ENCODE measurements at places on chromosomes 7 and 10. TPM values are rescaled to one million over a fixed set of nuclear protein-coding genes. Genes with fewer than 3 reads are reported as not detected.

Gene OR6V1
- not detected for total RNA-seq

Gene ADAM8
- total RNA-seq, result 6.3 TPM

Gene FGFBP3
- 1.2 TPM for total RNA-seq

DNA sequence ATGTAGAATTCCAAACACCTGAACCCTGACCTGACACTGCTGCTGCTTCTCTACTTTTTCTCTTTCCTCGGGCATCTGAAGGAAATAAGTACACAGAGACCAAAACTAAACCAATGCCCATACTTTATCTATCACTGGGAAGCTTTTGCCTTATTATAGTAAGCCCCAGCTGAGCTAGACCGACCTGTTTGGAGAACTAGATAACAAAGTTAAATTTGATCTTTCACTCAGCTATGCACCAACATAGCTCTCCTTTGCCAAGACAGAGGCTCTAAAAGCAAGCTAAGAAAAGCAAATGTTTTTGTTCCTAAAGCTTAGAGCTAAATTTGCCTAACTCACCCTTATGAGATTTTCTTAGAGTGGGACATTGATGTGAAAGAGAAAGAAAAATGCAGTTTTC is 39.1 kb downstream of the NHLRC2 start:
- no peak for DNase-seq

DNA sequence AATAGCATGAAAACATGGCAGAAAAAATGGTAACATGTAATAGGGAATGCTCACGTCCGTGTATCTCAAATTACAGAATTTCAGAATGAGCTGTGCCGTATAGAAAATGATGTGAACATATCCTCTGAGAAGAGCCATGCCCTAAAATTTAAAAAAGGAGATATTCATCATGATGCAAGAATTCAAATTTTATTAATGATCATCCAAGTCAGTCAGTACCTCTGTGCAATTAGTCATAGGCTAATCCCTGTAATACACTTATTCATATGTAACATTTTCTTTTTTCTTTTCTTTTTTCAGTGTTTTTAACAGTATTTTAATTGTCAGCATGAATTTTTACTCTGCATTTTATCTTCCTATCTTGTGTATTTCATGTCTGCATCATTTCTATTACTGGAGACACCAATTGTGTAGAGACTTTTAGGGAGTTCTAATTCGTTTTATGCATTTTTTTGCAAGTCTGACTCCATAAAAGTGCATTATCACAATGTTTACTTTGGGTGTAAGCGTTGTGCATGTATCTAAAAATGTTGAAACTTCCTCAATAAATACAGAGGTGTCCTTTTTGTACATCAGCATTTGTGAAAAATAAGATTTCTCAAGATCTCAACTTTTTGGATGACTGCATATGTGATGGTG is 1103.7 kb upstream of the CELF2 start:
- no peak for DNase-seq

DNA sequence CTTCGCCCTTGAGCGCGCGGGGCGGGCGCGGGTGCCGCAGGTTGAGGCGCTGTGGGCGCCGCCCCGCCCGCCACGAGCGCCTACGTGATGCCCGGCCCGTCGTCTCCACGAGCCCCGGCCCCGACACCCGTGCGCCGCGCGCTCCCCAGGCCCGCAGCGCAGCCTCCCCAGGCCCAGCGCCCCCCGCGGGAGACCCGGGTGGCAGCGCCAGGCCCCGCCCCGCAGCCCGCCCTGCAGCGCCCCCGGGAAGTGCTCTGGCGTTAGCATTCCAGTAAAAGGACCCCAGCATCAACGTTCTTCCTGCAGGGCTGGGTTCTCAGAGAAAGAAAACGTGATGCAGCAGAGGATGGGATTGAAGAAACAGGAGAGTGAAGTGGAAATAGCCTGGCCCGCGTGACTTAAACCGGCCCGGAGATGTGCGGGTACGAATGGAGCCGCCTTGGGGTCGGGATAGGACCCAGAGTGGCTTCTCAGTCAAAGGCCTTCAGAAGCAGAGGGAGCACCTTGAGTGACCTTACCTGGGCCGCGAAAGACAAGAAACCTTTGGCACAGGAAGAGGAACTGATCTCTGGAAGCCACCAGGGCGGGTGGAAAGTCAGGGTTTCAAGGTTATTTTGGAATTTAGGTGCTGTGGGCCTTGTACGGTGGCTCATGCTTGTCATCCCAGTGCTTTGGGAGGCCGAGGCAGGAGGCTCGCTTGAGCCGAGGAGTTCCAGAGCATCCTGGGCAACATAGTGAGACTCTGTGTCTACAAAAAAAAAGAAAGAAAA is 1.8 kb downstream of the PFKP start:
- no peak for DNase-seq

GRCh38 chr7:5677538-5678294 is 103.7 kb downstream of the RNF216 start:
- DNase-seq, result peak; percentile 48

- no peak for DNase-seq
Observed at GRCh38 chr7:50584386-50584785, 19.2 kb upstream of the DDC start.

DNA sequence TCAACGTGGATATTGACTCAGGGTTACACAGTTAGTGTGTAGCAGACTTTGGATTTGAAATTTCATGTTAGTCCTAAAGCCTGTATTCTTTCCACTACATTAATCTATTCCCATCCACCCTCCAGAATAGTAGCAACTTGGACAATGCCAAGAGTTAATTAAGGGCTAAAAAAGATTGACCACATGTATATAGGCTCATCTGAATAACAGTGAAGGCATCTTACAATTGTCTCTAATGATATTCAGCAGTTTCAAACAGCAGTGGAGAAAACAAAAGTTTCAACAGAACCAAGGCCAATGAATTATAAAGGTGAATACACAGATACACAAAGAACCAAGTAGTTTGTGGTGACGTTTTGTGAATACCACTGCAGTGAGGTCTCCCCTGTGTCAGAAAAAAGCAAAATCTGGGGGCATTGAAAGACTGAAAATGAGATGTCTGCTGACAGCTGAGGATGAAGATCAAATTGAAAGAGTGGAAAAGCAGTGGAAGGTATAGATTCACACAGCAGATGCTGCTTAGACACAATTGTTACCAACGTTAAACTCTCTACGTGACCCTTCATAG is 202.8 kb downstream of the SEMA3E start:
- DNase-seq, result no peak
